ENCODE measurements at places on chromosomes 2 and 18.

GRCh38 chr2:118078734-118079133, 9.5 kb upstream of the INSIG2 start:
- no peak for DNase-seq

DNA sequence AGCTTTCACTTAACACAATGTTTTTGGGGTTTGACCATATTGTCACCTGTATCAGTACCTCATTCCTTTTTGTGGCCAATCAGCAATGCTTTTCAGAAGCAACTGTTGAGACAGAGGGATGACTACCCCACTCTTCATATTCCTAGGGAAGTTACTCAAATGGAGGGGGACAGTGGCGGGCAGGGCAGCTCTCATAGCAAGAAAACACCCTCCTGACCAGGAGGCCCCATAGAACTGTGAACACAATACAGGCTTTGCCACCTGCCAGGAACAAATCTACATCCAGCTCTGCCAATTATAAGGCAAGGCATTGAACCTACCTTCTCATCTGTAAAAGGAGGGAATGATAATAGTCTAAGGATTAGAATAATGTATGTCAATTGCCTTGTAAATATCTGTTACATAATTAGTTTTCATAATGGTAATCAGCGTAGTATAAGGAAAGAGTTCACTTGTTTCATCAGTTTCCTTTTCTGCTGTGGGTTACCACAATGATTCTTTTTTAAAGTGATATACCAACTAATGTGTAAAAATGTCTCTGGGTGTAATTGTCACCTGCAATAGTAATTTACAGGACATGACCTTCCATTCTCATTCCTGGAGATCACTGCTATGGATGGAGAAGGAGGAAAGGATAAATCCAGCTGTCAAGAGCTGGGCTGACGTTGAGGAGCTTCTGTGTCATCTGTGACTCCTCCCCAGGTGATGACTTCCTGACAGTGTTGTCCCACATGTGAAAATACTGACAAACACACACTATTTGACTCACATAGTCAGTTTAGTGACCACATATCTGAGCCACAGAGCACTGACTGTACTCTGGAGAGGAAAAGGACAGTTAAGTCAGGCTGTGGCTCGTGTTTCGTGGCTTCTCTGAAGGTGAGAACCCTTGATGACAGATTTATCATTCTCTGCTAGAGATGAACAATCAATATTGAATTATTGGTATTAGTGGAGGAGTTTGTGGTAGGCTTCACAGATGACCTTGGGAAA, 13.5 kb downstream of the ALPK2 start:
- DNase-seq: no peak

- no peak for DNase-seq
Observed at GRCh38 chr2:197251163-197251562, 59.4 kb downstream of the ANKRD44 start.

DNA sequence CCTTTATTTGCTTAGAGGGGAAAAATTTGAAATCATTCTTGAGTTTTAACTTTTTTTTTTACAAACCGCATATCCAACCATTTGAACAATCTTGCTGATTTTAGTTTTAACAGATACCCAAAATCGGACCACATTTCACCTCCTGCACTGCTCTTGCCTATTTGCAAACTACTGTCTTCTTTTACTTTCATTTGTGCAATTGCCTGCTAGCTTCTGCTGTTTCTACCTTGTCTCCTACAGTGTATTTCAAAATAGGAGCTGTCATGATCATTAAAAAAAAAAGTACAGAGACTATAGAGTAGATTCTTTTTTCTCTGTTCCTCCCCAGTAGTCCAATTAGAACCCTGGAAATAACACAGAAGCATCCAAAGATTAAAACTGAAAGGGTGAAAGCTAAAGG, 1081.2 kb downstream of the SOCS6 start:
- no peak for DNase-seq

- DNase-seq: no peak
Observed at GRCh38 chr2:220915092-220915623, 656.9 kb downstream of the EPHA4 start.
